Spinal cord (tissue), 10 donors: ENCODE measurements at places on chromosomes 5 and 9. TPM values are rescaled to one million over a fixed set of nuclear protein-coding genes. Genes with fewer than 3 reads are reported as not detected.

DNA sequence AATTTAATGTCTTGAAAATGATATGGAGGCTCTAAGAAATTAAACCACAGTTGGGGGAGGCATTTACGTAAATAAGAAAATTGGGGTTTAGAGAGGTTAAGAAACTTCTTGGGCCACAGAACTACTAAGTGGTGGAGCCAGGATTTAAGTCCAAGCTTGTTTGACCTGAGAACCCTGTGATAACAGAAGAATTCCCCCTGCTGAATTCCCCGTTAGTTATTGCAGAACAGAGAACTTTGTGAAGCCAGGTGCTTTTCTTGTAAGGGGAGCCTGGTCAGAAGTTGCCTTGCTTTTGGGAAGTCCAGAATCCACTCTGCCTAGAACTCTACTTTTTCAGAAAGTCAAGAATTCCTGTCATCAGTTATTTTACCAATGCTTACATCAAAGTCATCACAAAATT, 309.3 kb upstream of the SEMA6A start:
- DNase-seq: no peak
- no peaks in the 10 kb centered on the region for H3K27me3 ChIP-seq

GRCh38 chr9:123031963-123032362, 1.5 kb upstream of the GPR21 start:
- H3K27me3 ChIP-seq: no peaks in the 10 kb centered on the region
- DNase-seq: no peak
- H3K36me3 ChIP-seq: no peaks in the 10 kb centered on the region

GRCh38 chr9:129561594-129562281, 59.2 kb downstream of the C9orf50 start:
- H3K4me1 ChIP-seq: peaks cover 51% of the 10 kb centered on the region
- H3K36me3 ChIP-seq: no peaks in the 10 kb centered on the region
- no peak for DNase-seq
- peak overlapping the region; percentile 50 for H3K27ac ChIP-seq

- no peak overlapping the region for H3K4me3 ChIP-seq
- H3K4me1 ChIP-seq: peaks cover 3% of the 10 kb centered on the region
- H3K27me3 ChIP-seq: no peaks in the 10 kb centered on the region
- peak; percentile 63 for DNase-seq
- H3K27ac ChIP-seq: no peak overlapping the region
- H3K36me3 ChIP-seq: no peaks in the 10 kb centered on the region
Measured at GRCh38 chr5:152560512-152561137, 155.5 kb upstream of the NMUR2 start.

DNA sequence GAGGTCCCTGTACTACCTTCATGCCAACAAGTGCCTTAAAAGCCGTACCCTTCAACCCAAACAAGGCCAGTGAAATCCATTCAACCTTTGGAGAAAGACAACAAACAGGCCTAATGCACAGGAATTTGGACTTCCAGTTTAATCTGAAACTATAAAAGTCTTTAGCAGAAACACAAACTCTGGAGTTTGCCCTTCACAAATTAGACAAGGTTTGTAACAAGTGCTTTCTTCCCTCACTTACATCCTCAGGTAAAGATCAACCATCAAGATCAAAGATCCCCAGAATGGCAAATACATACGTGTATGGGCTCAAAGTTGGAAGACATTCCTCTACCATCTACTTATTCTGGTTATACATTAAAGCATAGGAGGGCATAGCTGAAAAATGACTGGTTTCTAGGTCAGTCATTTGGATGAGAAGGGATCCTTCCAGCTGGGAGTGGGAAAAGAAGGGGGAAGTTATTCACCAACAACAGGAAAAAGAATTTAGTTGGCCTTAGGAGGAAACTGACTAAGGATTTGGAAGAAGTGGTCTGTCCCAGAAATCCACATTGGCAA, 2.0 kb downstream of the DAB2 start:
- peaks cover 8% of the 10 kb centered on the region for H3K4me1 ChIP-seq
- H3K4me3 ChIP-seq: peak overlapping the region; percentile 82
- no peaks in the 10 kb centered on the region for H3K36me3 ChIP-seq
- H3K27me3 ChIP-seq: peaks cover 10% of the 10 kb centered on the region
- H3K27ac ChIP-seq: peak overlapping the region; percentile 78
- DNase-seq: no peak

Gene CCDC69
- total RNA-seq: 4.5 TPM
